ENCODE measurements at places on chromosomes 5 and 9.

DNA sequence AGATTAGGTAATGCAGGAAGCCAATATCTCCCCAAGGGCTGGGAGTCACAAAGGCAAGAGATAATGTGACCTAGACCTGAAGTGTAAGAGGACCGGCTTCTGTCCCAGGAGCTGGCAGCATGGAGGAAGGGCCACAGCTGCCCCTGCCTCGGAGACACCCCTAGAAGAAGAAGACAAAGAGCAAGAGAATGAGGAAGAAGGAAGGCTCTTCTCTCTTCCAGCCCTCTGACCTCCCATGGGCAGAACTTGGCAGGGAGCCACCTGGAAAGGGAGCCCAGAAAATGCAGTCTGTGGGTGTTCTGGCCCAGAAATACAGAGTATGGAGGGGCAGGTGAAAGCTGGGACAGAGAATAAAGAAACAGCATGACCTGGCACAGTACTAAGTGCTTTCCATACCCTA, 151.0 kb downstream of the C5orf15 start:
- DNase-seq, result no peak

GRCh38 chr5:59553992-59554391, 339.5 kb downstream of the PDE4D start:
- DNase-seq, result no peak

- DNase-seq, result no peak
Observed at GRCh38 chr9:89775641-89776040, 170.8 kb downstream of the GADD45G start.

DNA sequence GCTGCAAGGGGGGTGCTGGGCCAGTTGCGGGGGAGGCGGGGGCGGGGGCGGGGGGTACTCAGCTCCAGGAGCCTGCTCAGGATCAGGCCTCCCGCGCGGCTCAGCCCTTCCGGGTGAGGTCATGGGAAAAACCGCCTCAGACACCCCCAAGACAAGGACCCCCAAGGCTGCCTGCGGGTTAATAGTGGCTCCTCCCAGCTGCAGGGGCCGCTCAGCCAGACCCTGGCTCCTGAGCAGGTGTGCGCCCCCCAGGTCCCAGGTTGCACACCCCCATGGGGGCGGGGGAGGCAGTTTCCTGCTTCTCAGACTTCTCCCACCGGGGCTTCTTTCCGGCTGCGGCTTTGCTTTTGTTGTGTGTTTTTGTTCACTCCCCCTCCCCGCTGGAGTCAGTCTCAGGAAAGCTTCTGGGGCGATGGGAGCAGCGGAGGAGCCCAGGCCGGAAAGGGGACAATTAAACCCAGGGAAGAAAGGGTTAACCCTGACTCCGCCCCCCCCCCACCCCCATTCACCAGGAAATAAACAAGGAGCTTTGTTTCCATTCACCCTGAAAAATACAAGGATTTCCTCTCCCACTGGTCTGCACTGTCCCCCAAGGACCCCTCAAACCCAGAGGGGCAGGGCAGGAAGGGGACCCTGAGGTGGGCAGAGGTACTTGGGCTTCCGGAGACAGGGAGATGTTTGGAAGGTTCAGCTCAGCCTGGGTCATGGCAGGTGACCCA, 42.3 kb upstream of the NOTCH1 start:
- no peak for DNase-seq

DNA sequence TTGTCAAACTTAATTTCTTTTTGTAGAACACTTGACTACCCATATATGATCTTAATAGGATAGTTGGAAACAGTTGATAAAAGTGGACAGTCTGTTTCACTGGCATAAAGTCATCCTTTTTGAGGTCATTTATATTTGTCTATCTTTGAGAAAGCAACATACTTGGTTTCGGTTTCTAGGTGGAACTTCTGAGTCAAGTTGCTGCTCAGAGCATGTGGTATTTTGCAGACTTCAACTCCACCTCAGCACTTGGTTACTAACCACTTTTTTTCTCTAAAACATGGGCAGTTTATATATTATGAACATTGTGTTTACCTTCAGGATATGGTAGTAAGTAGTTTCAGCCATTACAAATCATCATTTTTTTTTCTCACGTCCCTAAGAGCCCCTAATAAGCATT, 1749.0 kb upstream of the C9orf72 start:
- no peak for DNase-seq

GRCh38 chr5:149062371-149063016, 368 bp downstream of the SH3TC2 start:
- DNase-seq, result no peak

DNA sequence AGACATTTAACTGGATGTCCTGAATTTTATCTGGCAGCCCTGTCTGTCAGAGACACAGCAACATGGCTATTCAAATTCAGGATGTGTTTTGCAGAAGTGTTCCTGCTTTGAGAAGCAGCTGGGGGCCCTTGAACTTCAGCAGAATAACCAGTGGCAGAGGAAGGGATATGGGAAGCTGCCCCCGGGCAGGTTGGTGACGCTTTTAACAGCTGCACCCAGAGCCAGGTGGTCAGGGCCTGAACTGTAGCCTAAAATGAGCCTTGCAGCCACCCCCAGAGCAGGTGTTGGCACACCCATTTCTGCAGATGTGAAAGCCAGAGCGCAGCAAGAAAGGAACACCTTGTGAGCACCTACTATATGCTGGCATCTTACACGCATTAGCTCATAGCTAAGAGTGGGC, 128.7 kb upstream of the BOD1 start:
- no peak for DNase-seq

DNA sequence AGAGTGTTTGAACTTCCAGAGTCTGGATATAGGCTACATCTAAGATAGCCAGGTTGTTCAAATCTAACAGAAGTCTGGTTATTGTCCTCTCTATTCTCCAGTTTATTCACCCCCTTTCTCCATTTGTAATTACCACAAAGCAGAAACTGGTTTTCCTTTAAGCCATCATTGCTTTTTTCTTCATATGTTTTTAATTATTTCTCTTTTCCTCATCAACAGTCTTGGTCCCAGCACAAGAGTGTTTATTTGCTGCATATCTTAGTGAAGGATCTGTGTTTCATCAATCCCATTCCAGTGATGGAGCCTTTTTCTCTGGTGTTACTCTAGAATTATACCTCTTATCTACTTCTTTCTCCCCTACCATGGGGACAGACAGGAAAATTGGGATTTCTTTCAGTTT, 142.2 kb downstream of the CAMK4 start:
- DNase-seq, result no peak

GRCh38 chr9:99076483-99077171, 28.3 kb upstream of the TGFBR1 start:
- DNase-seq, result no peak

GRCh38 chr9:117929868-117930267, 225.7 kb downstream of the TLR4 start:
- no peak for DNase-seq

GRCh38 chr9:76466299-76466605, 7.3 kb downstream of the GCNT1 start:
- no peak for DNase-seq

- DNase-seq, result no peak
Observed at GRCh38 chr5:115350894-115351293, 54.4 kb upstream of the CCDC112 start.

- no peak for DNase-seq
Observed at GRCh38 chr5:111869681-111870080, 112.7 kb upstream of the NREP start.

GRCh38 chr5:141411575-141411974, 1.2 kb upstream of the PCDHGA10 start:
- DNase-seq, result no peak

- DNase-seq, result no peak
Observed at GRCh38 chr5:163614787-163615186, 109.4 kb downstream of the MAT2B start.

DNA sequence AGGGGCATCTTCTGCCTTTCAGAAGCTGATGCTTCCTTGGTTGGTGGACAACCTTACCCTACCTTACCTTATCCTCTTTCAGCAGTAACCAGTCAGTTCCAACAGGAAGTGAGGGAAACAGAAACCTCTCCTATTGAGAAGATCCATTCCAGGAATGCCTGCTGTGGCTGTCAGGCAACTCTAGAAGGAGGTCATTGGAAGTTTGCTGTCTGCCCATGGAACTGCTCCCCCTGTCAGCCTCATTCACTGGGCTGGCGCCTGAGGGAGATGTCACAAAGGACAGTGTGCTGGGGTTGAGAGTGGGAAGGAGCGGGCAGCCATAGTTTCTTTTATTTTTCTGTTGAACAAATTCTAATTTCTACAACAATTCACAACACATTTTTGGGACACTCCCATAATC, 54.7 kb downstream of the IRX1 start:
- no peak for DNase-seq

DNA sequence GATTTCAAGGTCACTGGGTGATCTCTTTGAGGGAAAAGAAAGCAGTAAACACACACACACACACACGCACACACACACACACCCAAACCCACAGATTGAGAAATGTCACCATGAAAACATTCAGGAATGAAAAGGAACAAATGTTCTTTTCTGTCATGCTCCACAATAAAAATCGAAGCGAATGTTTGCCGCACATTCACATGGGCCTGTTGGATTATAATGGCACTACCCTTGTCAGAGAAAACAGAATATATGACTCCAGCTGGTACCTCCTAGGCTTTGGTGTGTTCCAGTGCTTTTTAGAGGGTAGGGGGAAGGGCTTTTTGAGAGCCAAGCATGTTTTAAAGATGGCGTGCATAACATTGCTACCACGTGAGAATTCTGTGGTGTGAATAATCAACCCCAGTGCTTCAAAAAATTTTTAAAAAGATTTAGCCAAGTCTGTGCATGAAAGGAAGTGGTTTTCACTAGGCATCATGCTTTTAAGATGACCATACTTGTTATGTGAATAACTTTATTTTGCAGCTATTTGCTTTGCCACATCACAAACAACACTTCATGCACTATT, 120.8 kb upstream of the ZNF608 start:
- DNase-seq, result no peak

GRCh38 chr9:14153310-14153720, 160.6 kb downstream of the NFIB start:
- DNase-seq, result no peak

DNA sequence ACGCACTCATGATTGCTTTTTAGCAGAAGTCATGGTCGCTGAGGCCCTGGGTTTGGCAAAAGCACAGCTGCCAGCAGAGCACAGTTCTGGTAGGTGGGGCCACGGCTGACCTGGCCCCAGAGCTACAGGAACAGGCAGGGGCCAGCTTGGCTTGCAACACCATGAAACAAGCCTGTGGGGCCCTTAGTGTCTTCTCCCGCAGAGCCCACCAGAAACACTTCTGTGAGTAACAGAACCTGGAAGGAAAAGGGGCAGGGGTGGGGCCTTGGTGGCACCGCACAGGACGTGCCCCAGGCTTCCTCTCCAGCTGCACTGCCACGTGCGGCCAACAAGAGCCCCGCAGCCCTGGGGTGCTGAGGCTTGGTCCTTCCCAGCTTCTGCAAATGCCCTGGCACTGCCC, 4.8 kb downstream of the ASB6 start:
- DNase-seq, result no peak

GRCh38 chr5:152688561-152689249, 283.6 kb upstream of the NMUR2 start:
- no peak for DNase-seq

- DNase-seq, result no peak
Observed at GRCh38 chr9:125960626-125961025, 213.5 kb downstream of the PBX3 start.

DNA sequence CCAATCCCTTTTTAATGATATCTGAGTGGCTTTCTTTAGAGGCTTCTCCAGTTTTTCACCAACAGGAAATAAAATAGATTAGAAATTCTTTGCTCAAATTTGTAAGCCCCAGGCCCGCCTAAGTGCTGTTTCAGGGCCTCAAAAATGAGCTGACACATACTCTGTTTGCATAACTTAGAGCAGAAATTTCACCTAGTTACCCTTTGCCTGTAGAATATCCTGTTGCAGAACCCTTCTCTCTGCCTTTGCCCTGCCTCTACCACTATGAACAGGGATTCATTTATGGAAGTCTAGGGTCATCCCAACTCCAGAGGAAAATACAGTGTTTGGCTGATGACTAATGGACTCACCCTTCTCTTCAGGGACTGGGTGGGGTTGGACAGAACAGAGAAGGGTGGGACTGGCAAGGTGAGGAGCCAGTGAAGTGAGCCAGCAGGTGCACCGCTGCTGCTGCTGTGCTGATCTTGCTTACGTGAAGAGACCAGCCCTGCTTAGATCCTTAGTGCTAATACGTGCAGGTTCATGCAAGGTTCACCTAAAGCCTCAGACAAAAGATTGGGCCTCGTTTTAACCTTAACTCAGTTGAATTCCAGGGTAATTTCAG, 22.8 kb downstream of the OSTF1 start:
- DNase-seq, result no peak

- no peak for DNase-seq
Observed at GRCh38 chr9:79970146-79970425, 398.3 kb downstream of the TLE4 start.

DNA sequence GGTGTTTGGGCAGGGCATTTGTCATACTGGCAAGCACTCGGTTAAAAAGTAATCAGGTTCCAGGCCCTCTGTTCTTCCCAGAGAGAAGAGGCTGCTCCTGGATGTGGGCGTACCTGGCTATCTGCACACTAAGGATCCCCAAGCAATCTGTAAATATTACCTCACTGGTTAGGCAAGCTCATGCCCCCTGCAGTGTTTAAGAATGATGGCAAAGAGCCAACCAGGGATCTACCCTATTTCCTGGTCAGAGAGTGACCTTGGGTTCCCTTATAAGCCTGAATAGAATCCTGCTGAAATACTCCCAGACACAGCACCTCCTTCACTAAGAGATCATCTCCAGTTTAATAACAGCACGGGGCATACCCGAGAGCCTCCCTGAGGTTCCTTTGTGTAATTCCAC, 181.2 kb downstream of the PIK3R1 start:
- DNase-seq, result no peak

GRCh38 chr5:64834611-64835010, 65.9 kb downstream of the CWC27 start:
- no peak for DNase-seq

- DNase-seq, result no peak
Observed at GRCh38 chr9:126893079-126893478, 21.5 kb upstream of the RALGPS1 start.

GRCh38 chr9:6680797-6681146, 35.2 kb upstream of the GLDC start:
- no peak for DNase-seq

- no peak for DNase-seq
Observed at GRCh38 chr5:136114414-136115125, 18.1 kb upstream of the SMAD5 start.

DNA sequence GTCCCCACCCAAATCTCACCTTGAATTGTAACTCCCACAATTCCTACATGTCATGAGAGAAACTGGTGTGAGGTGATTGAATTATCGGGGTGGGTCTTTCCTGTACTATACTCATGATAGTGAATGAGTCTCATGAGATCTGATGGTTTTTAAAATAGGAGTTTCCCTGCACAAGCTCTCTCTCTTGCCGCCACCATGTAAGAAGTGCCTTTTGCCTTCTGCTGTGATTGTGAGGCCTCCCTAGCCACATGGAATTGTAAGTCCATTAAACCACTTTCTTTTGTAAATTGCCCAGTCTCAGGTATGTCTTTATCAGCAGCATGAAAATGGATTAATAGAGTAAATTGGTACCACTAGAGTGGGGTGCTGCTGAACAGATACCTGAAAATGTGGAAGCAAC, 140.9 kb downstream of the ARHGEF28 start:
- no peak for DNase-seq
